CD4-positive, alpha-beta T cell treated with Interferon alpha-2 for 1 hour (primary cell): ENCODE measurements at places on chromosomes 3 and 15.

DNA sequence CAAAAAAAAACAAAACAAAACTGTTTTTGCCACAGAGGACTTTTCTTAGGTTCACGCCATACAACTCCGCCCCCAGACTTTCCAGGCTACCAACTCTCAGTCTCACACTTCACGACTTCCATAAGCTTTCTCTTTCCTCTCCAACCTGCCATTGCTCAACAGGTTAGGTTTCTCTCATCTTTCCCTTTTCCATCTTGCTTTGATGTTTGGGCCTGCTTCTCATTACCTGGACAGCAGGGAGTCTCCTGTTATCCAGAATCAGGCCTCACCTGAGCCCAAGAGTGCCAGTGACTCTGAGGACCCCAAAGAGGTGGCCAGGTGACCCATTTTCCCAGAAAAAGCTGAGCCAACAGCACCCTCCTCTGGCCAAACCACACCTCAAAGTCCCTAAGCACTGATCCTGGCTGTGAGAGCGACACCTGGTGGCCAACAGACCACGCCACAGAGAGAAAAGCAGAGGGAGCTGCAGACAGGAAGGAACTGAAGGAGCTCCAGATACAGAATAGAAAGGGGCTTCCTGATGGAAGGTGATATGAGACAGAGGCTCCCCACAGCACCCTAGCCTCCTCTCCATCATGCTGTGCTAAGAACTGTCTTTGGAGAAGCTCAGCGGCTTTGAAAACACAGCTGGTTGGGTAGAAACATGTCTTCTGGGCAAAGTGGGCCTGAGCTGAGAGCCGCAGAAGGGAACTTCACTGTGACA is 4.0 kb downstream of the CCDC51 start:
- DNase-seq = peak; percentile 86

DNA sequence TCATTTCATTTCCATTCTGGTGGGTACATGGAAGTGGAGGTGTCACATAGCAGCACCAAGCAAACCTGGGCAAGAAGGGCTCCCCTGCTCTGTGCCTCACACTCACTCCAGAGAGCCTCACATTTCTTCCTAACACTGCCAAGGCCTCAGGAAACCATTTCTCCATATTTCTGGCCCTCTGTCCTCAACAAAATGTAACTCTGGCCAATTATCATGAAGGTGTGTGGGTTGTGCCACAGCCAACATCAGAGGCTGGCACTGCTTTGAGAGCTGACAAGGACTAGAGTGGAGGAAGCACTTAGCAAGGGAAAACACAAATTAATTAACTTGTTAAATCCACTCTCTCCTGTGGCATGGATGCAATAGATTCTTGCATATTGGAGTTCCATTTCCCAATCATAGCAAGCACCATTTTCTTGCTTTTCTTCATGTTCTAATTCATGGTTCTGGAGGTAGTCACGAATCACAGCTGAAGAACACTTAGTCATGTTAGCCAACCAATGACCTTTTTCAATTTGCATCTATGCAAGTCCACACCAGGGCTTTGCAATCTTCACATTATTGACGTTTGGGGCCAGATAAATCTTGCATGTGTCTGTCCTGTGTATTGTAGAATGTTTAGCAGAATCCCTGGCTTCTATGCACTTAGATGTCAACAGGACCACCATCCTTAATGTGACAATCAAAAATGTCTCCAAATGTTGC is 241.1 kb downstream of the PLCL2 start:
- DNase-seq = no peak

GRCh38 chr15:31523027-31523654 is 196.5 kb downstream of the KLF13 start:
- no peak for DNase-seq

DNA sequence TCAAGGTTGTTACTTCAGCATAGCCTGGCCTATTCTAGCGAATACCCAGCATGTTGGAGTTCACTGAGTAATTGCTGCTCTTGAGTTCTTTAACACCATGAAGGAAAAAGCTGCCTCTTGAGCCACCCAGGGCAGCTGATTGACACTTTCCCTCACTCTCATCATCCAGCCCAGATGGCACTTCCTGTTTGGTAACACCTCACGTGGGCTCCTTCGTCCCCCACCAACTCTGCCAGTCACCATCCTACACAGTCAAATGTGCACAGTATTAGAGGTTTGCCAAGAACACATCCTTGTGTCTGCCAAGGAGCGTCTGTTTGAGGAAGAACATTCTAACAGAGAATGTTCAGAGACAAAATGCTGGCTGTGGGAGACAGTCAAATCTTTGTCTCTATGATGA is 266.3 kb downstream of the RPLP1 start:
- peak; percentile 56 for DNase-seq

GRCh38 chr3:23809840-23810342 is 4.1 kb downstream of the UBE2E1 start:
- no peak for DNase-seq

DNA sequence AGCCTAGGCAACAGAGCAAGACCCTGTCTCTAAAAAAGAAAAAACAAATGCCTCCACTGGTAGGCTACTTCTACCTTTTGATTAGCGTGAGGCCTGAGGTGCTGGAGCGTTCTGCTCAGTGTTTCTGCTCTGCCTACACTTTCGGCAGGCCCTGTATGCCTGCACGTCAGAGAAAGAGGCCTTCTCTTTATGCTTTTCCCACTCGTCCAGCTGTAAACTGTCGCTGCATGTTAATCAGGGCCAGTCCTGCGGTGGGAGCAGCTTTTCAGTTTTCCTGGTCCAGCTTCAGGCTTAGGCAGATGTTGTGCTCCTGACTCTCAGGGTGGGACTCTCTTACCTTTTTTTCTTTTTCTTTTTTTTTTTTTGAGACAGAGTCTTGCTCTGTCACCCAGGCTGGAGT is 25.3 kb downstream of the CSPG5 start:
- no peak for DNase-seq

DNA sequence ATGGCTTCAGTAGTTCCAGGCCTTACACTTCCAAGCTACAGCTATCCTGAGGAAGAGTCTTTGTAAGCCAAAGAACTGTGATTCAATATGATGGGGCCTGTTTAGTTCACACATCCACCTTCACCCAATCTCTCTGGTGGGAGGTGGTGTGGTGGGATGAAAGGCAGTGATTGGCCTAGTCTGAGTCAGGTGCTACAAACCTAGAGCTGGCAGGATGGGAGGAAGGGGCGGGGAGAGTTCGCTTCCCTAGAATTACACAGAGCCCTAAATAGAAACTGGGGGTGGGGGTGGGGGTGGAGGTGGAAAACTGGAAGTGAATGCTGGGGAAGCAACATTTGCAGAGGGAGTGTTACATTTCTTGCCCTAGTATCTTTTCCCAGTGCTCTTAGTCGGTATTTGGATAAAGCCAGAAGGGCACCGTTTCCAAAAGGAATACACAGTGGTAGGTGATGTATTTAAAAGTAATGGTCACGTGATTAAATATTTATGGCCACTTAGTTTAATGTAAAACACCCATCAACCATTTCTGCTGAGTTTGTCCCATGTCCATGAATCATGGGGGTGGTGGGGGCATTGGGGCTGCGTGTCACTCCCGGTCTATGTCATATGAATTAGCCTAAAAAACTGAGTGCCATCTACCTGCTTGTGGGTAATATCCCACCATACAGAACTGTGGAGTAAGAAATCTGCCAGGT is 247.6 kb upstream of the PROK2 start:
- DNase-seq = no peak

- no peak for DNase-seq
These were observed 97.1 kb downstream of the STRIT1 start for GRCh38 chr3:155196131-155197021.

DNA sequence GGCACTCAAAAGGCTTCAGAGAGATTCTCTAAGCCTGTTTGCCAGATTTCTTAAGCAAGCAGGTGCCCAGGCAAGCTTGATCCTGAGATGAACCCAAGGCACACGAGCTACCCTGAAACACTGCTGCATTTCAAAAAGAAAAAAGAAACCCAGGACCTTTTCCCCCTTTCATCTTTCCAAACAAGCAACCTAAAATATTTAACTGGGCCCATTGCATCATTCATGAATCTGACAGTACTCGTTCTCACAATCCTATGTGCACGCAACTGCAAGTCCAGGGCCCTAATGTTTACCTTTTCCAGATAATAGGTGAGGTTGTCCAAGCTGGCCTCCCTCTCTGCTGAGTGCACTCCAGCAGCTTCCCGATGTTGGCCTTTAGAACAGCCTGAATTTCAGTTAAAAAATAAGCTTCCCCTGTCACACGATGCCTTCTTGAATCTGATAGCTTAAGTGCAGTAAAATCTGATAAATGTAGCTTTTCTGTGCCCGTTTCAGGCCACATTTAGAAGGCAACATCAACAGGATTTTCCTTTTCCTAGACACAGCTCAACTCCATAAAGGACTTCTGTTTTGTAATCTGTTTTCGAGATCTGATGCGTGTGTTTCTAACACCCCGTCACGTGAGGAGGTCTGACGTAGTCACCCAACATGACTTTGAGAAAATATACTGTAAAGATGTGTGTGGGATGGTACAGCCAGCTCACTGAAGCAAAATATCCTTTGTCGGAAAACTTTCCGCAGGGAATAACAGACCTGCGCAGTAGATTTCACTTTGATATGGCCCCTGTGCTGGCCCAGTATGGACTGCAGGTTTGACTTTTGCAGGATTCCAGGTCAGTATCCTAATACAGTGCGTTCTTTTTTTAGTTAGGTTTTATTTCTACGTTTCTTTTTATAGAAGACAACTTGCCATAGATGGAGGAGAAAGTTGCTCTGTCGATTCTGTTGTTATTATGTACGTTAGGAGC is 55.1 kb upstream of the RASA2 start:
- no peak for DNase-seq

GRCh38 chr3:133938770-133939462 is 43.2 kb upstream of the RAB6B start:
- no peak for DNase-seq

DNA sequence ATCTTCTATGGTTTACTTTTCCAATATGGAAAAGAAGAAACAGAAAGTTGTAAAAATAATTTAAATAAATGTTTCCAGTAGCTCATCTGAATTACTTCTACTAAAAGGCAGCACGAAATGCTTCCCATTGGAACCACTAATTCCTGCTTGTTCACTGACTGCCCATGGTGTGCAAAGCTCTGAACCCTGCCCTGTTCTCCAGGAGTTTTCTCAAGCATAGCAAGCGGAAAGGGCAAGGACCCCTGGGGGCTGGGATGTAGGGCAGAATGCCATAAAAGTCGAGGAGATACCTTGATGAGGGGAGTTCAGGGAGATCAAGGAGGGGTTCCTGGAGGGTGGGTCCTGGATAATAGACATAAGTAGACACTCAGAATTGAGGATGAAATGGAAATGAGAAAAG is 35.3 kb upstream of the BNC1 start:
- no peak for DNase-seq

DNA sequence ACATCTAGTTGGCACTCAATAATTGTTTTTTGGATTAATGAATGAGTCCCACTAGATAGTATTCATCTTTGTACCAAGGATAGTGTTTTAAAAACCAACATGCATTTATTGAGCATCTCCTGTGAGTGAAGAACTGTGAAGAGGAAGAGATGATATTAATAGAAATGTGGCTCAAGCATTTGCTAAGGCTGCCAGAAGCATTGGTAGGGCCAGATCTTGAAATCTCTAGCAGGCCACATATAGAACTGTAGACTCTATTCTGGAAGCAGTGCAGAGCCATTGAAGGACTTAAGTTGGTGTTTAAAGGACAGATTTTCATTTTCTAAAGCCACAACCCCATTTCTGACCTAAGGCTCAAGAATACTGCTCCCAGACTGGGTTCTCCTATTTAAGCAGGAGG is 99.0 kb downstream of the NEK11 start:
- no peak for DNase-seq

DNA sequence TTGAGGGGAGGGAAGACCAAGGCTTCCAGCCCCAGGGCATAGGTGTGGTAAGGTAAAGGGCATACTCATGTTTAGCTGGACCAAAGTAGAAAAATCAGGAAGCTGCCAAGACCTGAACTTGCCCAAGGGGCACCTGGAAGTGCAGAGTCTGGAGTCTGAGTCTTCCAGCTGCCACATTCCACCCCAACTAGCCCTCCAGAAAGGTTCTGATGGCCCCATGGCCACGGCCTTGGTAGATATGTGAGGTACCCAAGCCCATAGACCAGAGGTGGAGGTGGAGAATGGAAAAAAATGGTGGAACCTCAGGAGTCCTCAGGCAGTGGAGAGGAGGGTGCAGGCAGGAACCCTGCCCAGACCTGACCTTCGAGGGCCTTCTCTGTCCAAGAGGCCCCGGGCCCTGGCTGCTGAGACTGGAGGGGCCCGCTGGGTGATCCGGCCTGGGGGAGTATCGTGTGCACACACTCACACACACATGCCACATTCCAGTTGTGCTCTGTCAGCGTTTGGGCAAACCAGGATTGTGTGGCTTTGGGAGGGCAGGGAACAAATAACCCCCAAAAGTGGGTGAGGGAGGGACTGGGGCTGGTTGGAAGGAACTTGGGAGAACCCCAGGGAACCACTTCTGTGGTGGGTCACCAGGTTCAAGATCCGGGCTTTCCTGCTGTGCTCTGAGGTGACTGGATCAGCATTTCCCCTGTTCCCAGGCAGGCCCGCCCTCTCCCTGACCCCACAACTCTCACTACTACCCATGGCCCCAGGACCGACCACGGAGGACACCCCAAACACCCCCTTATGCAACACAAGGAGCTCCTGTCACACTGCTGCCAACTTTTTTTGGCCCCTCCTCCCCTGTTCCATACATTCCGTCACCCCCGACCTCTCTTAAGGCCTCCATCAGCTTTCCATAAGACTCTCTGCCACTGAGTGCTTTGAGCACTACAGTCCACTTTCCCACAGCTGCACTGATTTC is 11.6 kb downstream of the MYL3 start:
- DNase-seq = no peak

DNA sequence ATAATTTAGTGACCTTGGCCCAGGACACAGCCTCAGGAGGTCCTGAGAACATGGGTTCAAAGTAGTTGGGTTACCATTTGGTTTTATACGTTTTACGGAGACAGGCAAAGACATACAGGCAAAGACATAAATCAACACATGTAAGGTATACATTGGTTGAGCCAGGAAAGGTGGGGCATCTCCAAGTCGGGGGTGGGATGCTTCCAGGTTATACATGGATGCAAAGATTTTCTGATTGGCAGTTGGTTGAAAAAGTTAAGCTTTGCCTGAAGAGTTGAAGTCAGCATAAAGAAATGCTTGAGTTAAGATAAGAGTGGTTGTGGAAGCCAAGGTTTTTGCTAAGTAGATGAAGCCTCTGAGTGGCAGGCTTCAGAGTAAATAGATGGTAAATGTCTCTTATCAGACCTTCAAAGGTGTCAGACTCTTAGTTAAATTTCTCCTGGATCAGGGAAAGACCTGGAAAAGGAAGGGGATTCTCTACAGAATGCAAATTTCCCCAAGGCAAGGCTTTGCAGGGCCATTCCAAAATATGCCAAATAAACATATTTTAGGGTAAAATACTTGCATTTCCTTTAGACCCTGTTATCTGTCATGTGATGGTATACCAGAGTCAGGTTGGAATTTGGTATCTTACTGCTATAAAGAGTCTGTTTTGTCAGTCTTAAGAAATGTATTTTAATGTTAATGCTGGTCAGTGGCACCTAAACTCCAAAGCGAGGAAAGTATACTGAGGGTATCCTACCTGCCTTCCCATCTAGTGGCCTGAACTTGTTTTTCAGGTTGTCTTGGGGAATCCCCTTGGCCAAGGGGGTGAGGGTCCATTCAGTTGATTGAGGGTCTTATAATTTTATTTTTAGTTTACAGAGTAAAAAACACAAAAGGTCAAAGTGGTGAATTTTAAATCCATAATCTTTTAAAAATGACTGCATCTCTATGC is 8.2 kb upstream of the PDHB start:
- no peak for DNase-seq

GRCh38 chr3:51940648-51941462 is 849 bp downstream of the RRP9 start:
- DNase-seq = no peak
